Muscle of arm (tissue), 14 donors: ENCODE measurements at places on chromosomes 5 and 9. TPM values are rescaled to one million over a fixed set of nuclear protein-coding genes. Genes with fewer than 3 reads are reported as not detected.

- no peak for DNase-seq
Measured at GRCh38 chr5:132211787-132212186, 15.9 kb downstream of the P4HA2 start.

The FAM153A gene
- polyA plus RNA-seq: 0.07 TPM

DNA sequence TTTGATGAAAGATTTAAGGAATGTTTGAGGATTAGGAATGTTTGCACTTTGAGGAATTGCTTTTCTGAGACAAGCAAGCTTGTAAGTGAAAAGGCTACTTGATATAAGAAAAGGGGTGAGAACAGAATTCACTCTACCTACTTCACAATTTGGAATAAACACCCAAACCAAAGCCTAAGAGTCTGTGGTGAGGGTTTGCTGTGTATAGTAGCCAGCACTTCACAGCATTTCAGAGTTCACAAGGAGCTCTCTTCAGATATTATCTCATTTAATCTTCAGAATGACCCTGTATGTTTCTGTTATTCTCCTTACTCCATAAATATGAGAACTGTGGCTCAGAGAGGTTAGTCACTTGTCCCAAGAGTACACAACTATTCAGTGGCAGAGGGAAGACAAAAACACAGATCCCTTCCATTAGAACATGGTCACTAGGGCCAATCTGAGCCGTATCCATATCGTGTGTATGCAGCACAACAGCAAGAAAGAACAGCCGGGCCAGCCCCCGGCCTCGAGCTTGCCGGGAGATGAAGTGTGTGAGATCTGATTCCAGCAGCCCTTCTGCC is 92.4 kb downstream of the FRMD3 start:
- no peak for DNase-seq

The C5orf52 gene
- polyA plus RNA-seq: not detected

- DNase-seq: no peak
Measured at GRCh38 chr5:169626779-169627178, 10.3 kb upstream of the DOCK2 start.

DNA sequence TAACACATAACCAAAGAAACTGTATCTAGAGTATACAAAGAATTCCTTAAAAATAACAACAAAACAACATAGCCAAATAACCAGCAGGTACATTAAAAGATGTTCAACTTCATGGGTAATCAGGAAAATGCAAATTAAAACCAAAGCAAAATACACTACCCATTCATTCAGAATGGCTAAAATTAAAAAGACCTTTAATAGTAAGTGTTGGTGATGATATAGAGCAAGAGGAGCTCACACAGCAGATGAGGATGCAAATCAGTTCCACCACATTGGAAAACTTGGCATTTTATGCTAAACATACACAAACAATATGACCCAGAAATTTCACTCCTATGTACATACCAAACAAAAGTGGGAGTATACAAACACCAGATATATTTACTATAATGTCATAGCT is 97.8 kb downstream of the DENND1A start:
- no peak for DNase-seq

- DNase-seq: no peak
Measured at GRCh38 chr5:178110-178509, 13.2 kb upstream of the LRRC14B start.

The IFNA21 gene
- polyA plus RNA-seq: not detected

- DNase-seq: no peak
Measured at GRCh38 chr5:21071421-21071820, 1083.4 kb upstream of the CDH18 start.

DNA sequence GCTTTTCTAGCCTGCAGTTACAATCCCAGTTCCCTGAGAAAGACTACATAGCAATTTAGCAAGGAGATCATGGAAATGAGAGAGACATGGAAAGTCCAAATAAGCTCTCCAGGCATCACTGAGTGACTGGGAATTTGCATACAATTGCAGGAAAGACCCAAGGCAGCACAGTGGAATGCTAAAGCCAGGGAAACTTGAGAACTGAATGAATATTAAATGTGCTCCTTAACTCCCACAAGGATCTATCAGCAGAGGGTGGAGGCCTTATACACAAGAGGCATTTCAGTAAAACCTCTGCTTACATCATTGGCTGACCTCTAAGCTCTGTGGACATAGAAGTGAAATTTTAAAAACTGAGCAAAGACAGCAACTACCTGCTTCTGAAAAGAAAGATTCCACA is 355.6 kb upstream of the DAB2 start:
- DNase-seq: no peak

The PANK3 gene
- 50.6 TPM for polyA plus RNA-seq

GRCh38 chr9:94084314-94084713 is at the start of gene PTPDC1:
PTPDC1 (plus strand) TSS chr9:94084464; CDS start chr9:94084531, 67 bp downstream.
- DNase-seq: peak; percentile 72

The HK3 gene
- not detected for polyA plus RNA-seq

The LRRTM2 gene
- polyA plus RNA-seq: not detected

GRCh38 chr5:127055880-127056653 is 17.2 kb downstream of the C5orf63 start:
- DNase-seq: no peak

The INSL4 gene
- polyA plus RNA-seq: not detected

The WWC1 gene
- polyA plus RNA-seq: 0.45 TPM

- peak; percentile 24 for DNase-seq
Measured at GRCh38 chr9:70902692-70903131, 218.7 kb downstream of the TRPM3 start.

The CAPSL gene
- polyA plus RNA-seq: not detected

The C5orf34 gene
- polyA plus RNA-seq: 3.4 TPM

The IL5 gene
- not detected for polyA plus RNA-seq

DNA sequence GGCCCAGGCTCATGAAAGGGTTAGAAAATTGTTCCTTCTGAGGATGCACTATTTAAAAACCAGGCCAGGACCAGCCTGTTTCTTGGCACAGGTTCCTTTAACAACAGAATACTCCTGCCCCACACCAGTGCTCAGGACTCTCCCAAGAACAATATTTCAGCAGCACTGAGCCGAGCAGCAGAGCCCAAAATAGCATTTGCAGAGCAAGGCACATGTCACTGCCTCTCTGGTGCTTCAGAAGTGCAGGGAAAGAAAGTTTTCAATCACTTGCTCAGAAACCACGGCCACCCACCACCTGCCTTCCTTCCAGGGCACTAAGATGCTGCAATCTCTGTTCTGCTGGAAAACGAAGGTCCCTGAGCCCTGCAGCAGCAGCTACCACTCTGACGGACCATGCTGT is 77.6 kb downstream of the SIL1 start:
- no peak for DNase-seq

GRCh38 chr5:133819977-133820471 is 148.4 kb downstream of the C5orf15 start:
- no peak for DNase-seq

DNA sequence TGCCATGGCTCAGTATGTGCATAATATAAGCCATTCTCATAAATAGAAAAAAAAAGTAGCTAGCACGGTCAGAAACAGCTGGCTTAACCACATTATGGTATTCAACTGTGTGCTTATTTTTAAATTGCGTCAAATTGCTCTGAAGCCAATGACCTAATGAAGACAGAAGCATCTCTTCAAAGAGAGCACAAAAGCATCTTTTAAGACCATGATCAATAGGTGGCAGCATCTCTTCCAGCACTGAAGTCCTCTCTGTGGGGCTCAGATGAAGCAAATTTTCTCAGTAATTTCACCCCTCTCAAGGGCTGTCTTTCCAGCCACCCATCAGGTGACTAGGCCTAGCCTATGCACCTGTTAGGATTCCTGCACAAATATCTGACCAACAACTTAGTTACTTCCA is 251.4 kb downstream of the GLIS3 start:
- DNase-seq: peak; percentile 1

DNA sequence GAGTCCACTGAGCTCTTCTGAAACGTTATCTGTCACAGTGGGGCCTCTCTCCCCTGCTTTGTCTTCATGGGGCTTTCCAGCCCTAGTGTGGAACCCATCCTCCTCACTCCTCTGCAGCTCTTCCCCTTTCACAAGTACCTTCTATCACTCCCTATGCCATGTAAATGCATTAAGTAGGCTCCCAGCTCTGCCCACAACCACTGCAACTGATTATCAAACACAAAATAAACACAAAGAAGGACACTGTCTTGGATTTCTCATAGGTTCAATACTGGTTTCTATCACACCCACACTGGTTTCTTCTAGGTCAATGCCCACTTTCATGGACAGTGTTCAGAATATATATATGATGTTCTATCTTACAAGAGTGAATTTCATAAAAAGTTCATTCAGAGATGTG is 139.4 kb downstream of the GNAQ start:
- no peak for DNase-seq

GRCh38 chr9:124813501-124814163 is 36.7 kb downstream of the OLFML2A start:
- DNase-seq: no peak

DNA sequence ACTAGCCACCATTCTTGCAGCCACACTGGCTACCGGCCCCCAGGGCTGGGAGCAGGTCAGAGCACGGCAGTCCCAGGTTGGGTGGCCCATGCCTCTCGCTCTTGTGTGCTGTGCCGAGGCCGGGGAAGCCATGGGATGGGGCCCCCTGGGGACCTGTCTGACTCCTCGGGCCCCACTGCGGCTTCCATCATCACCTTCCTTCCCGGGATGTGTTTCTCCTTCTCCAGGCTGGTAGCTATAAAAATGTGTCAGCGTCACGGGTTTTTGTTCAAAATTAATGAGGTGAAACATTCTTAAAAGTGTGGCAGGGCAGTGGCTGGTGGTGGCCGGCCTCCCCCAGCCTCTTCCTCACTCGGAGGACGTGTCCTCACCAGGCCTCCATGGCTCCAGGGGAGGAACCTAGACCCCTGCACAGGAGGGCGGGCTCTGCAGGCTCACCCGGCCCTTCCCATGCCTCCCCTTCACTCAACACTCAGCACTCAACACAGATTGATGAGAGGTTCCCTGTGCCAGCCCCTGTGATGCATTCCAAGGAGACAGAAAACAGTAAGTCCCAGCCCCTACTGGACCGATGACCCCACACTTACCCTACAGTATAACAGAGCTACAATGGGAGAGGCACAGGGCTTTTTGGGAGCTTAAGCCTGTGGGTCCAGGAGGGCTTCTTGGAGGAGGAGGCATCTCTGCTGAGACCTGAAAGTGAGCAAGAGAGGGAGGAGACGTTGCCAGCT is 43.2 kb downstream of the PTGES start:
- DNase-seq: no peak

DNA sequence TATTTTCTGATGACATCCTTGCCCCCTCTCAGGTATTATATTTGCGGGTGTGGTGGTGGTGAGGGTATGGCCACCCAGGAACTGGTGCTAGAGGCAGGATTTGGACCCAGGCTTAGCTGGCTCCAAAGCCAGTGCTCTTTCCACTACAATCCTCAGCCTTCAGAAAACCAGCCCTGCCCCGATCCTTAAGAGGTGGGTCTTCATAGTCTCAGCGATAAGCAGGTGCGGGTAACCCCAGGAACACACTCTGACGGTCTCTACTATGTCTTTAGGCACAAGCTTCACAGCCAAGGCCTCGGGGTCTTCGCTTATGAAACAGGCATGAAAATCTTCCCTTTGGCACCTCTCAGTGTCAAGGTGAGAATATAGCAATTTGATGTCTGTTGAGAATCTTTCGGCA is 169.3 kb downstream of the FGF18 start:
- DNase-seq: no peak

The FBLL1 gene
- polyA plus RNA-seq: 1.3 TPM

DNA sequence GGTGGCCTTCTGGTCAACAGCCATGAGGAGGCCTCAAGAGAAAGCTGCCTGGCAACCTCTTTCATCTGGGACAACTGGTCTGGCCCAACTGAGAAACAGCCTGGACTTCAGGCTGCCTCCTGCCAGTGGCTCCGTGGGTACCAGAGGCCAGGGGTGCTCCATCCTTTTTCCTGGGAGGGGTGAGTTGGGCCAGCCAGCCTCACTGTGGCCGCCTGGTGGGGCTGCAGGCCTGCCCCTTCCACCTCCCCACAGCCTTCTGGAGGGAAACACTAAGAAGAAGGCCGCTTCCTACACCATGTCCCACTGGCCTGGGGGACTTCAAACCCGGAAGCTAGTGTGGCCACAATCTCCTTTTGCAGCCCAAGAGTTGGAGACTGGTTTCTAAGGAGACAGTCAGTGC is 13.8 kb upstream of the NKD2 start:
- no peak for DNase-seq

DNA sequence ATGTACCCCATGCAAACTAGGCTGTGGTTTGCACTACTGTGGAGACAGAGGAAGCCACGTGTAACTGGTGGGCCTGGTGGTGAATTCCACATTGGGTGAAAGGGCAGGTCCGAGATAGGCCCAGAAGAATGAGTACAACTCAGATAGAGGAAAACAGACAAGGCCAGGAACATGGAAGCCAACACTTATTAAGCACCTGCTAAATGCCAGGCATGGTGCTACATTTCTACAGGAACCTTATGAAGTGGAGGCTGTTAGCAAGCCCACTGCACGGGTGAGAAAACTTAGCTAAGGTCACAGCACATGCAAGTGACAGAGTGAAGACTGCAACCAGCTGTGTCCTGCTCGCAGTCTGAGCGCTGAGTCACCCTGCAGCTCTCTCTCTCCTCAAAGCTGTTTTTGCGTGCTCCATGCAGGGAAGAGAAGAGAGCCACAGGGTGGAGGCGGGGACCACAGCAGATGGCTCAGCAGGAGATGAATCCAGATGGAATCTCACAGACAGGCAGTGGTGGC is 65.5 kb upstream of the SPTLC1 start:
- peak; percentile 18 for DNase-seq

The NKD2 gene
- polyA plus RNA-seq: 4.1 TPM

GRCh38 chr9:137085920-137086530 is 760 bp upstream of the MAN1B1 start:
- no peak for DNase-seq

The SLC36A3 gene
- not detected for polyA plus RNA-seq

The QRFP gene
- 0.26 TPM for polyA plus RNA-seq

The LCN12 gene
- polyA plus RNA-seq: 0.23 TPM

DNA sequence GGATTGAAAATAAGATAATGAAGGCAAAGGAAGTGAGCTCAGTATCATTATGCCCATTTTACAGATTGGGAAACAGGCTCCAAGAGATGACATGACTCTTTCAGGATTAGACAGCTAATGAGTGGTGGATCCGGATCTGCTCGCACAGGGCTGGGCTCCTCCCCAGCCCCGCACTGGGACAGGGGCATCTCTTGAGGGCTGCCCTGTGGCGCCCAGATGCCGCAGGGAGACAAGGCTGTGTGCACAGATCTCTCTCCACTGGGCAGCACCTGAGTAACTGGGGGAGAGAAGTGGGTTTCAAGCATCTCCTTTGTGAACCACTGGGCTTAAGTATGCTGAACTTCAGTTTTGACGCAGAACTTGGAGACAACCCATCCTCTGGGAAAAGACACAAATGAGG is 43.9 kb downstream of the ADAMTS2 start:
- DNase-seq: no peak

- DNase-seq: no peak
Measured at GRCh38 chr5:15897656-15898055, 281.9 kb downstream of the MARCHF11 start.

The LMAN2 gene
- 57.2 TPM for polyA plus RNA-seq

The SLC36A2 gene
- polyA plus RNA-seq: 0.34 TPM

The PCDHGB5 gene
- polyA plus RNA-seq: 2.7 TPM

The NR5A1 gene
- not detected for polyA plus RNA-seq
